ENCODE measurements at places on chromosomes 4 and X.

- peak; percentile 85 for DNase-seq
Measured at GRCh38 chr4:95129821-95130311, 372.1 kb downstream of the BMPR1B start.

DNA sequence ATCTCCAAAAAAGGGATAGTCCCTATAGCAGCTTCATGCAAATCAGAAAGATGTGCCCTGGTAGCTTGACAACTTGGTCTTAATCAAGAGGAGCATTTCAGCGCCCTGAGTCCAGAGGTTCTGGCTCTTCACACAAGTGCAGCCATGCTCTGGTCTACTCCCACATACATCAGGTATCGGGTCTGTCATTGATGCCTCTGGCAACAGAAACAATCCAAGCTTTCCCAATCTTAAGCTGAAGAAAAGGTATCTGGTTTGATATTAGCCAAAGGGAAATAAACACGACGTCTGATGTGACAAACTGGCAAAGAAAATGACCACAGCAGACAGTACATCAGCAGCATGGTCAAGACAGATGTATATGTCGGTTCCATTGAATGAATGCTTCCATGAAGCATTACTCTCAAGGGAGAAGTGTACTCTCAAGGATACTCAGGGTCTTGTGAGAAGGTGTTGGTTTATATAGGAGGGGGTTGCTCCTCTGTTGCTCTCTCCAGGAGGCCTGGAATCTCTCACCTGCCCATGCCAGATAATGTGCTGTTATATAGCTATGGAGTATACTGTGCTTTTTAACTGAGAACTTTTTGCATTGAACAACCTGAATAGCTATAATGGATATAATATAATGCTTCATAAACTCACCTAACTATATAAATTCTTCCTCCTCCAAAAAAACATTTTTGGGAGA, 879.6 kb upstream of the PCDH10 start:
- DNase-seq, result no peak

DNA sequence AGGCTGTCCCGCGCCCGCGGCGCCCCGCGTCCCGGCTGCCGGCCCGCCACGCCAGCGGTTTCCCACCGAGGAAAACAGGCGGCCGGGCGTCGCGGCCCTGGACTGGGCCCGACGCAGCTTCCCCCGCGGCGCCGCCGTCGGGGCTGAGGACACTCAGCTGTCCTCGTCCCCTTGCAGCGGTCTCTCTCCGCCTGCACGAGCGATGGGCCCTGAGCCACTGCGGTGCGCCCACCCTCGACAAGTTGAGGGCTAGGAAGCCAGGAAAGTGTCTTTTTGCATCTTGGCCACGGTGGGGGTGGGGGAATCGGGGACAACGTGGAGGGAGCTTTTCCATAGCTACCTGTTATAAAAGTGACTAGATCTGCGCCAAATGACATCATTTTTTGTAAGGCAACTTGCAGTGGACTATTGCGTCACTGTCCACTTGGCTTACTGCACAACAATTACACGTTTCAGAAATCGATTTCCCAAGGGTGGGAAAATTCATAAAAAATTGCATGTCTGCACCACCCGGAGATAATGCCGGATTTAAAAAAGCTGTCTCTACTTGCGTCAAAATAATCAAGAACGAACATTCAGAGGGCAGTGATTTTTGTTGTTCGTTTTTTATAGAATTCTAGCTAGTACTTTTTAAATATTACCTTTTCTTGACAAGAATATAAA, 1.1 kb downstream of the KLHL15 start:
- DNase-seq, result peak; percentile 45

DNA sequence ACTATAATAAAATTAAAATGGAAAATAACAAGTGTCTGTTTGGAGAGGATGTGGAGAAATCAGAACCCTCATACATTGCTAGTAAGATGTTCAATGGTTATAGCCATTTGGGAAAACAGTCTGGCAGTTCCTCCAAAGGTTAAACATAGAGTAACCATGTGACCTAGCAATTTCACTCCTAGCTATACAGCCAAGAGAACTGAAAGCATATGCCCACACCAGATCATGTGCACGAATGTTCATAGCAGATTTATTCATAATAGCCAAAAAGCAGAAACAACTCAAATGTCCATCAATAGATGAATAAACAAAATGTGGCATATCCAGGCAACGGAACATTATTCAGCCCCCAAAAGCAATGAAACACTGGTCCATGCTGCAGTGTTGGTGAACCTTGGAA, 9.4 kb upstream of the CCNQ start:
- DNase-seq, result no peak

DNA sequence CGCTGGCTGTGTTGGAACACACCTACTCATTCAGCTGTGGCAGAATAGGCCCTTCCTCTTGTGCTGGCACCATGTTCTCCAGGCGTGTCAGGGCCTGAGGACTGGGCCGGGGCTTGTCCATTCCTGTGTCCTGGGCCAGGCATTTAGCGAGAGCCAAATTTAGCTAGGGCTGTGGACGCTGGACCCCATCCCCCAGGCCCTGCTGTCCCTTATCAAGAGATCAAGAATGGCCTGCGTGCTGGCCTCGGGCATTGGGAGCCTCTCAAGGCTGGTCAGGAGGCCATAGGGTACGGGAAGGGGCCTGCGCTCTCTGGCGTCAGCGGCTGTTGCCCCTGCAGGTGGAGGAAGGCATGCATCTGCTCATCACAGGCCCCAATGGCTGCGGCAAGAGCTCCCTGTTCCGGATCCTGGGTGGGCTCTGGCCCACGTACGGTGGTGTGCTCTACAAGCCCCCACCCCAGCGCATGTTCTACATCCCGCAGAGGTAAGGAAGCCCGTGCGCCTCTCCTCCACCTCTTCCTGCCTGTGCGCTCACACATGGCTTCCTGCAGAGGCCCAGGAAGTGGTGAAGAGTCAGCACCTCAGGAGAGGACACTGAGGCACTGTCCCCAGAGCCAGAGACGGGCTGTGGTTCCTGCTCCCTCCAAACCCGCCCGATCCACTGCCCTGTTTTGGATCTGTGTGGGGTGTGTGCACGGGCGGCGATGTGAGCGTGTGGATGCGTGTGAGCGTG, 15.3 kb downstream of the ABCD1 start:
- no peak for DNase-seq

DNA sequence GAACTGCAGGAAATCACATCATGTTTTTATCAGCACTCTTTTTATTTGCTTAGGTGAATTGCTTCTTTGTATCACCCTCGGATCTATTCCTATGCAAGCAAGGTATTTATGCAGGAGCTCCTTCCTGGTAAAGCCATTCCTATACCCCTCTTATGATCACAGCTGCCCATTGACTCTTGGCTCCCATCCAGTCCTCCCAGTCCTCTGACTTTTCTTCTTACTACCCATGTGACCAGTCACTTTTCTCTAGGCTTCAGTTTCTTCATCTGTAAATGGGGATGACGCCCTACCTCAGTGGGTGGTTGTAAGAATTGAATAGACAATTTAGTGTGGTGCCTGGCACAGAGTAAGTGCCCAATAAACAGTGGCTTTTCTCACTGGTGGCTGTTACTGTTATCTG, 144.9 kb downstream of the FHIP1A start:
- peak; percentile 85 for DNase-seq

DNA sequence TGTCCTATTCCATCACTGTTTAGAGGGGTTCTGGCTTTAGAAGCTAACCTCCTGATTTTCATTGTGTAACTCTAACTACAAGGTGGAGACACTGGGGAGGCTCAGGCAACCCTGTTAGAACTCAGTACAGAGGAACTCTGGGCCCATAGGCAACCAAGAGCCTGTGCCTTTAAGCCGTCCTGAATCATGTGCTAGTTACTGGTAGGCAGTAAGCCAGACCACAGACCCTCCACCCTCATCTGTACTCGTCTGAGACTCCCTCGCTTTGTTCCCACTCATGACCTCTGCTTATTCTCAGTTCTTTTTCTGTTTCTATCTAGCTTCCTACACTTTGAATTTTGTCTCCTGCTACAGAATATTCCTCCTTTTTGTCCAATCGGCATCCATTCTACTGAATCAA, 31.4 kb downstream of the TBC1D1 start:
- DNase-seq, result no peak

DNA sequence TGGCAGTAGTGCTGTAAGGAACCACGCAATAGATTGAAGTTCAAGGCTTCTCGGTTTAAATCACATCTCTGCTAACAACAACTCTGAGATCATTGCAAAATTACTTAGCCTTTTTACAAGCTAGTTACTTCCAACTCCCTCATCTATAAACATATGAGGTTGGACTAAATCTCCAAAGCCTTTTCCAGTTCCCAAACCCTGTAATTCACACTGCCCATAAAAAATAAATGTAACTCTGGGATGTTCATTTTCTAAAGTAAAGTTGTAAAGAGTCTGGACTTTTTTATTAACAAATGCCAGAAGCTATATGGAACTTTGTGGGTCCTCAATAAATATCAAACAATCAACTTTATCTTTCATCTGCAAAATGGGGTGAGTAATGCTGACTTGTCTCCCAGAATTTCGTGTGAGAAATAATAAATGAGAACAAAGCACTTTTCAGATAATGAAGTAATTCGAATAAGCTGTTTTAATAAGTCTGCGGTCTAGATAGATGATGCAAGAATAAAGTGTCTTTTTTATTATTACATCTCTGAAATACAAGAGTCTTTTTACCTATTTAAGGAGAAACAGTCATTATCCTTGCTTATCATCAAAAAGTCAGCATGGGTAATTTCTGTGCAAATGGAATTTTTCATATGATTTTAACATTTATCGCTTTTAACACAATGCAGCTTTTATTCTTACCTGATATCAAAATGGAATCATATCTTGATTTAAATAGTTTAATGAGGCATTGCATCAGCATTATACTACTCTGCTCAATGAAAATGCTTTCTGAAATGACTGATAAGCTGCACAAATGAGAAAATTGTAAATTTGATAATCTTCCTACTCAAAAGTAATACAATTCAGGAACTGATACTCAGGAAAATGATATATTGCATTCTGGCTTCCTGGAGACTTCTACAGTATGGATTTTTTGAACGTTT, 252.6 kb downstream of the BANK1 start:
- no peak for DNase-seq

GRCh38 chr4:143377611-143378099, 41.0 kb downstream of the GAB1 start:
- no peak for DNase-seq

- DNase-seq, result no peak
Measured at GRCh38 chr4:26144526-26145155, 176.2 kb upstream of the RBPJ start.

DNA sequence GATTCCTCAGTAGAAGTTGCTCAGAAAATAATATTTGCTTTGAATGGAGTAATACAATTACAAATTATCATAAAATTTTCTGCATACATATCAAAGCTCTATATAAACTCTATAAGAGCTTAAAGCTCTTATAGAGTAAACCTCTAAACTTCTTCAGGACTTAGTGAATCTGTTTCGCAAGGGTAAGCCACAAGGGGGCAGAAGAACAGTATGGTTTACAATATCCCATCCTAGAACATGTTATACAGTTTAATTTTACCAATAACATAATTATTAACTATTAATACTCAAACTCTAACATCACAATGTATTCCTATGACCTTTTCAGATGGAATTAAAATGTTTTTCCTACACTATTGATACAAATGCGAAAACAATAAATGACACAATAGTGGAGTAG, 33.8 kb upstream of the SPANXN1 start:
- no peak for DNase-seq

- DNase-seq, result peak; percentile 30
Measured at GRCh38 chr4:107577743-107578142, 142.3 kb downstream of the PAPSS1 start.

DNA sequence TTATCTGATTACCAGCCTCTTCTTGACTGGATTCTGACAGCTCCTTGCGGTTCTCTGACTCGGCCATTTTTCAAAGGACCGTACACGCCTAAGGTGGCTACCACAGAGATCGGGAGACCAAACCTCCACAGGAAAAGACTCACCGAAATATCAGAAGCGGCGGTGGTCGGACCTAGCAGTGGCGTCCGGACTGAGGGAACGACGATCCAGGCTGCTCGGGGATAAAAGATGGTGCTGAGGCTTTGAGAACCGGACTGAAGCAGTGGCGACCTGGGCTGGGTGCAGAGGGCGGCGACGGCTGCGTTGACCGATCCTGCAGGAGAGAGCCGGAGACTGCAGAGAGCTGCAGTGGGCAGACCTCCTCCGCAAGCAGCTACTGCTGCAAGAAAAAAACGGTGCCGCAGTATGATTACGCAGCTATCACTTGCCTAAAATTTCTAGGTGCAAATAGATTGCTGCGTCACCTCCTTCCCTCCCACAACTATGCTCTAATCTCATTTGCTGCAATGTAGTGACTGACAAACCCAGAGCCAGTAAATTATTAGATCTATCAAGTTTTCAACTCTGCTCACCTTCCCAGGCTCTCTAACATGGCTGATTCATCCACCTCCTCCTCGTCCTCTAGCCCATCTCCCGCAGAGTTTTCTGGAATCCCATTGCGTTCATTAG, at the start of gene NAP1L2:
TSS of gene NAP1L2 (minus strand) at position 426 of the 669 bp plus-strand sequence. CDS start at position 67, 359 bp downstream.
- no peak for DNase-seq

GRCh38 chr4:123682931-123683330, 286.3 kb downstream of the SPRY1 start:
- no peak for DNase-seq

DNA sequence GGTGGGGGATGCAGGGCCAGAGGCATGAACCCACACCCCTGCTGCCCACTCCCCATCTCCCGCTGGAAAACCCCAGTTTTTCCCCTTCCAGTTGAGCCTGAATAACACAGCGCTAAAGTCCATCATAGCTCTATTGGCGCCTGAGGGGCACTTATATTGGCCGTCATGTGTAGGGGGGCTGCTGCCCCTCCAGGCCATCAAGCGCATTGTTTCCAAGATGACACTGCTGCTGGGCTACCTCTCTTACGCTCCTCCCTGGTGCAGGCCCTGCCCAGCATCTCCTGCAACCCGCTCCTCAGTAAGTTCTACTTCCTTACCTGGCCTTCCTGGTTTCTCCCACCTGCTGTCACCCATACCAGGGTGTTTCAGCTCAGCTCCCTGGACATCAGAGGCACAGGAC, 205.0 kb upstream of the RPL34 start:
- no peak for DNase-seq

GRCh38 chrX:123884809-123885408, 25.1 kb downstream of the XIAP start:
- DNase-seq, result peak; percentile 48

- DNase-seq, result no peak
Measured at GRCh38 chr4:153166716-153167501, 37.3 kb upstream of the TRIM2 start.

- no peak for DNase-seq
Measured at GRCh38 chr4:123297836-123298235, 98.8 kb upstream of the SPRY1 start.

- DNase-seq, result no peak
Measured at GRCh38 chrX:77415882-77416281, 31.3 kb upstream of the FGF16 start.

DNA sequence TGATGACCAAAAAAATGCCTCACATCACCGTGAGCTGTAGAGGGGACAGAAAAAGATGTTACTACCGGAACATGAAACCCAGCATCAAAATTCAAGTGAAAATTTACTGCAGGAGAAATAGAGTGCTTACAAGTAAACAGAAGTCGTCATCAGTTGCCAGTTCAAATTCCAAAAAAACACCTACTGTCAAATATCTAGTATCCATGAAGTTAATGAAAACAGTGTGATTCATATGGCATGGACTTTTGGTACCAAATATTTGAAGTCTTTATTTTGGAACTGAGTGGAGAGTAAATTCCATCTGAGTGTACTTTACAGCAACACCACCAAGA, 388.9 kb upstream of the SPOCK3 start:
- DNase-seq, result no peak

GRCh38 chrX:70485466-70485865, 40.8 kb downstream of the DLG3 start:
- DNase-seq, result peak; percentile 42

GRCh38 chr4:46818604-46819003, 90.4 kb downstream of the COX7B2 start:
- DNase-seq, result no peak

All from small intestine (tissue), 16 donors.